Stimulated activated CD4-positive, alpha-beta T cell treated with anti-CD3 and anti-CD28 coated beads, Interleukin-12 subunit alpha, Interleukin-12 subunit beta, amount 100 ng/mL, for 24 hours (primary cell): ENCODE measurements at places on chromosomes 2 and 18.

GRCh38 chr2:100072503-100072902 lies 69.9 kb downstream of the AFF3 start:
- DNase-seq = no peak

- DNase-seq = no peak
These were observed 108.4 kb upstream of the YPEL5 start for GRCh38 chr2:30038419-30038818.

- DNase-seq = no peak
These were observed 421.6 kb upstream of the VWC2L start for GRCh38 chr2:213989207-213989606.

- DNase-seq = no peak
These were observed 155.5 kb downstream of the MYT1L start for GRCh38 chr2:2175381-2176090.

GRCh38 chr18:77366720-77367641 lies 117.3 kb downstream of the GALR1 start:
- DNase-seq = no peak
